ENCODE measurements at places on chromosomes 1 and 21.

- no peak for DNase-seq
These were observed 17.6 kb upstream of the TSHB start for GRCh38 chr1:115012006-115012405.

DNA sequence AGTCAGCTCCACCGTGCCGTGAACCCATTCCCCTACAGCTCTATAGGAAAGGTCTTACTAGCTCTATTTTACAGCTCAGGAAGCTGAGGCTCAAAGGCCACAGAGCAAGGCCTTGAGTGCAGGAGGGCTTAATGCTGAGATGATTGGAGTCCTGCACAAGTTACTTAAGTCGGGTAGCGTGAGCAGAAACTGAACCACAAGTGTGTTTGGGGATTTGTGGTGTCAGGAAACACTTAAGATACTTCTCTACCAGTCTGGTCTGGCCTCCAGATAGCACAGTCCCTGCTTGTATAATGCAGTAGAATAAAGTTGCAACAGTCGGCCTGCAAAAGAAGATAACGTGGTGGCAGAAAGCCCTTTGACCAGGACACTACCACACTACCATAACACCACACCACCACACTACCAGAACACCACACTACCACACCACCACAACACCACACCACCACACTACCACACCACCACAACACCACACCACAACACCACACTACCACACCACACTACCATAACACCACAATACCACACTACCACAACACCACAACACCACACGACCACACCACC, 118.1 kb downstream of the SPSB1 start:
- no peak for DNase-seq

DNA sequence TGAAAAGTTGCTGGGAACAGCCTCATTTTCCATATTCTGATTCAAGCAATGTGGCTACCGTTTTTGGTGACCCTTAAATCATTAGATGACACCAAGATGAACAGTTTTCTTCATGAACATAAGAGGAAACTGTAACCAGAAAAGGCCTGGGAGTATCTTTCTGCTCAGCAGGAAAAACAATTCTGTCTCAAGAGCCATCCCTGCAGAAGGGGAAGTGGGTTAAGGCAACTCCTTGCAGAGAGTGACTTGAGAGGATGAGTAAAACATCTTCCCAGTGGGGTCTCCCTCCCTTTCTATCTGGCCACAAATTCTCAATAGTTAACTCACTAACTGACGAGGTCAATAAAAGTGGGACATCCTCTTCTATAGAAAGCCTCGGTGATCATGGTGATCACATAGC, 187.6 kb upstream of the NRIP1 start:
- DNase-seq = no peak

GRCh38 chr1:81833722-81834121, 33.0 kb downstream of the ADGRL2 start:
- no peak for DNase-seq

GRCh38 chr1:27605796-27606707, 2.1 kb upstream of the AHDC1 start:
- peak; percentile 51 for DNase-seq

DNA sequence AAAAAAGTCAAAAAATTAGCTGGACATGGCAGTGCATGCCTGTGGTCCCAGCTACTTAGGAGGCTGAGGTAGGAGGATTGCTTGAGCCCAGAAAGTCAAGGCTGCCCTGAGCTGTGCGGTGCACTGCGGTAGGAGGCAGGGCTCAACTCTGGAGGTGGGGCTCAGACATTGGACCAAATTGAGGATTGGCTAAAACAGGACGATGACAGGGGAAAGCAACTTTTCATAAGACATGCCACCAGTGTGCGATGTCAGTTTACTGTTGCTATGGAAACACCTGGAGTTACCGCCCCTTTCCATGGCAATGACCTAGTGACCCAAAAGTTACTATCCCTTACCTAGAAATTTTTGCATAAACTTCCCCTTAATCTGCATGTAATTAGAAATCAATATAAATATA, 85.3 kb downstream of the DISP3 start:
- no peak for DNase-seq

- DNase-seq = no peak
These were observed 13.4 kb downstream of the ITSN1 start for GRCh38 chr21:33655588-33656221.

- no peak for DNase-seq
These were observed 2.8 kb upstream of the SPSB1 start for GRCh38 chr1:9289711-9290485.

DNA sequence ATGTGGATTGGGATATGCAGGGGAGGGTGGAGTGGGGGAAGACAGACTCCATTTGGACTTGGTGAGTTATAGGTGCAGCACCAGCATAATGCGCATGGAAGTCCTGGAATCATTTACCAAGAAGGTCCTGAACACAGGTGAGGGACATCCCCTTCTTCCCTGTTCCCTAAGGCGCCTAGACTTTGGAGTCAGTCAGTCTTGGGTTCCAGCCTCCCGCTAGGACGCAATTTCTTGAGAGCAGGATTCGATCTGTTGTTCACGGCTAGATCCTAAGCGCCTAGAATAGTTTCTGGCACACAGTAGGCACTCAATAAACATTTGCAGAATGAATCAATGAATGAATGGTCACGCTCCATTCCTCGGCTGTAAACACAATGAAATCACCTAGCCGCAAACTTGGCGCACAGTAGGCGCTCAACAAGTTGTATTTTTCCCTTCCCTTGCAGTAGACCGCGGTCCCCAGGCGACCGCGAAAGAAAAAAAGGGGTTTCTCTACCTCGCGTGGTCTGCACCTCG, 1.0 kb upstream of the AK4 start:
- DNase-seq = no peak

DNA sequence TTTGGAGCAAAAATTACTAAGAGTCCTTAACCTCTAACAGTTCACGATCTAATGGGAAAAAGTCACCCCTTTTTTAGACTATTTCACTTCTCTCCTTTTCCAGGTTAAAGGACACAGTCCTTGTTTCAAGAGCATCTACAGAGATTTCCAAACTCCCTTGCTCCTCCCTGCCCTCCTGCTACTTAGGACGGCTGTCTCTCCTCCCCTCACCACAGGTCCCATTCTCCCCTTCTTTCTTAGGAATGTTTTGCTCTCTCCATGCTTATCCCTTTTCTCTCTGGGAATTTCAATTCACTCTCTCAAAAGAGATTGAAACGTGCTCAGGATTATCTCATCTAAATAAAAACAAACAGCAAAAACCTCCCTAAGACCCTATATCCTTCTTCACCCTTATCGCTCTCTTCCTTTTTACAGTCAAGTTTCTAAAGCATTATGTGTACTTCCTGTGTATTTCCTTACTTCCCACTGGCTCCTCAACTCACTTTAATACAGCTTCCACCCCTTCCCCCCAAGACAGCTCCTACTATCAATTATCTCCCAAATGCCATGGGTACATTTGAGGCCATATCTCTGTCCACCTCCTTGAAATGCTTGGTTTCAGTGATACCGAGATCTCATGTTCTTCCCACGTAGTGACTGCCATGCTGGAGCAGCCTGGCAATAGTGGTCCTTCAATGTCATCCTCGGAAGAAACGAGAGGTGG, 43.2 kb upstream of the ZNF281 start:
- DNase-seq = no peak

GRCh38 chr1:112722601-112723510, 7.7 kb upstream of the PPM1J start:
- DNase-seq = peak; percentile 66

DNA sequence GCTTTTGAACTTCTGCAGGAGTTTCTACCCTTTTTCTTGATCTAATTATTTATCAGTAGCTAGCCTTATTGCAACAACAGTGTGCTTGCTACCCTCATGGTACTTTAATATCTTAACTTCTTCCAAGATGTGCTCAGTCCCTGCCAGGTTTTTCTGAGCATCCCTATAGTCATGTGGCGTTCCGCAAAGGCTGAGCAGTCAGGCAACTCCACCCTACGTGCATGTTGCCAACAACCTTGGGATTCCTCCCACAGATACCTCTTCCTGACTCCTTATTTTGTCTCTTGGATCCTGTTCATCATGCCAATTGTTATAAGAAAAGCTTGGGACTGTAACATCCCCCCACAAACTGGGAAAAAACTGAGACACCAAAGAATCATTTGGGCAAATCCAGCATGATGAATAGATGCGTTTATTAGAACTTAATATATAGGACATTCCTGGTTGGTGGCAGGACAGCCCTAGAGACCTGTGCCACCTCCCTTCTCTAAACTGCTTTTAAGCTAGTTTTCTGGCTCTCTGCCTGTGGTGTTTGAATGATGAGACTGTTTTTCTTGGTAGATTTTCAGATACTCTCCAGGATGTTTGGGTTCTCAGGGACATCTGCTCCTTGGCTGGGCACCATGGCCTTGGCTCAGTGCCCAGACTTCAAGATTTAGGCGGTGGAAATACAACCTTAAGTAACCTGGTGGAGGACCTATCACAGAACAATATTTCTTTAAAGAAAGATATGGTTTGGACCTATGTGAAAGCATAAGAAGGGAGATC, 27.1 kb upstream of the KCTD3 start:
- DNase-seq = peak; percentile 4

GRCh38 chr1:115467790-115468189, 129.7 kb upstream of the NGF start:
- no peak for DNase-seq

DNA sequence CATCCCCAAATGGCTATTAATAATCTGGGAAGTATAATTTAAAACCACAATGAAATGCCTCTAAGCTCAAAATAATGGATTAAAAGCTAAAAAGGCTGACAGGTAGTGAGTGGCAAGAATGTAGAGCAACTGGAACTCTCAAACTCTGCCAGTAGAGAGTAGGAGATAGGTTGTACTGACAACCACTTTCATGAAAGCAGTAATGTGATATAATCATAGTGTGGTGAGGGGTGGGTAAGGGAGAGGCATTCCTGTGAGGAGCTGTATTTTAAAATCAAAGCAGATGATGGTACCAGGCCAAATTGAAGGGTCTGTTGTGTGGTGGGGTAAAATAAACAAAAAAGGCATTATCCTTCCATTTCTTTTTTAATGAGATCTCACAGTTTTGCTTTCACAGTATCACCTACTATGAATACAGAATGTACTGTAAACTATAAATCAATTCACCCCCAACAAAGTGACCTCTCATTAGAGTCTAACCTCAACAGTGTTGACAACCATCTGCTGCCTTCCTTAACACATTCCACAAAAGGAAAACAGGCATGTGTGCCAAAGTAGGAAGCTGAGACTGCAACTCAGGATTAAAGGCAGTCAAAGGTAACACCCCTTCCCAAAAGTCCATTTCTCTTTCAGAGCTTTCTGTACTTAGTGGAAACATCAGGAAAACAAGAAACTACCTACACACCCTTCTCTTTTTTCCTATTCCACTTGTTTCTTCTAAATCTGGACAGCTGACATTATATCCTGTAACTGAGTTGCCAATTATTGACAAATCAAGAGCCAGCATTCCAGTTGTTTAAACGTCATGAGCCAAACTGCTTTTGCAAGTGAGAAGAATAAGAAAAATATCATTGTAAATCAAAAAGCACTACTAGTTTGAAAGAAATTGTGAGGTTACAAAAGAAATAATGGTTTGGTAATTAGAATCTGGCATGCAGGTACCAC, 130.8 kb downstream of the FAF1 start:
- peak; percentile 36 for DNase-seq

- DNase-seq = no peak
These were observed 26.3 kb upstream of the TINAGL1 start for GRCh38 chr1:31549809-31550620.

DNA sequence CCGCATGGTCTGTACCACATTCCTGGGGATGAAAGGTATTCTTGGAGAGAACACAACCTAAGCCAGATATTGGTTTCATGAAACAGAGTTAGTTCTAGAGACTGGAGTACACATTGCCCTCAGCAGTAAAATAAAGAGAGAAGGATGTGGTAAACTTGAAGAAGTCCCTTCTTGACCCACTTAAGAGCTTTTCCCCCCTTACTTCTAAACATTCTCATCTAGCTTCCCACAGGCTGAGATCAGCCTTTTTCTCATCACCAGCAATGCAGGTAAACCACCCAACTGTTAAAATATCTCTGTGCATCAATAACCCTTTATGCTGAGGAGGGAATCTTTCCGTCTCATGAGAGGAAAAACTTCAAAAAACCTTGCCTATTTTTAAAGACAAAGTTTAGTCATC, 62.6 kb downstream of the SUSD4 start:
- no peak for DNase-seq

GRCh38 chr1:45793942-45794604, 9.3 kb upstream of the MAST2 start:
- no peak for DNase-seq
